Retina (tissue), 1 donor: ENCODE measurements at places on chromosomes 6 and 20.

- peak; percentile 41 for DNase-seq
Observed at GRCh38 chr6:85920782-85921181, 278.1 kb upstream of the SYNCRIP start.

DNA sequence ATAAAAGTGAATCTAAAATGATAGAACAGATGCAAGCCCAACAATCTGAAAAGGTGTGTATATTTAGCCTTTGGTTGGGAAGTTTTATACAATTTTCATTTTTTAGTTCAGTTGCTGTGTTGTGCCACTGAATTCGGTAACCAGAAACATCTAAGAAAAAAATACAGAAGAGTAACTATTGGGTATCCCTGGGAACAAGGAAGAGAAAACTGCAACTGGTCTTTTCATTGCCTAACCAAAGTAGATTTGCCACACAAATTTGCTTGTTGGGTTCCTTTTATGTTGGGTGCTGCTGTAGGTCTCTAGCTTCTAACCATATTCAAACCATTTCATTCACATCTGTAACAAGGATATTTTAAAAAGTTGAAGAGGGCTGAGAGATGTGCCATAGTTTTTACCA, 2.8 kb upstream of the TMEM30A start:
- DNase-seq = no peak

DNA sequence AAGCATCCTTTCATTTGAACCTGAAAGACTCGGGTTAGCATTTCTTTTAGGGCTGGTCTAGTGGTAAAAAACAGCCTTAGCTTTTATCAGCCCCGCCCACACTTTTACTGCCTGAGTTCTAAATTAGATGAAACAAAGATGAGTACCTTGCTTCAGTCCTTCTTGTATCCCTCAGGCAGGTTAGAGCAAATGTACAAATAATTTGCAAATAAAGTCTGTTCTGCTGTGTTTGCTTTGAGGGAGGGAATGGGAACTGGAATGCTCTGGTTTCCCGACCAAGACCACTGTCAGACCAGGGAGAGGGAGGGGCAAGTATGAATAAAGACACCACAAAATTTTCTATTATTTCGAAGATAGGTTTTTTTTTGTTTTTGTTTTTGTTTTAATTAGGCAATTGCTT, 85.5 kb upstream of the FLRT3 start:
- DNase-seq = no peak

DNA sequence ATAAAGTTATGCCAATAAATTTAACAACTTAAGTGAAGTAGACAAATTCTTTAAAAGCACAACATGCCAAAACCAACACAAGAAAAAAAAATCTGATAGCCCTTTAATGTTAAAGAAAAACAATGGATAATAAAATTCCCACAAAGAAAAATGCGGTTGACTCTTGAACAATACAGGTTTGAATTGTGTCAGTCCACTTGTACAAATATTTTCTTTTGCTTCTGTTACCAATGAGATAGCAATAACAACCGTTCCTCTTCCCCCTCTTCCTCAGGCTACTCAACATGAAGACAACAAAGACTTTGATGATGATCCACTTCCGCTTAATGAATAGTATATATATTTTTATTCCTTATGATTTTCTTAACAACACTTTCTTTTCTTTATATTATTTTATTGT, 283.9 kb upstream of the MAN1A1 start:
- DNase-seq = no peak

GRCh38 chr6:76057469-76057868, 15.0 kb downstream of the IMPG1 start:
- DNase-seq = no peak

DNA sequence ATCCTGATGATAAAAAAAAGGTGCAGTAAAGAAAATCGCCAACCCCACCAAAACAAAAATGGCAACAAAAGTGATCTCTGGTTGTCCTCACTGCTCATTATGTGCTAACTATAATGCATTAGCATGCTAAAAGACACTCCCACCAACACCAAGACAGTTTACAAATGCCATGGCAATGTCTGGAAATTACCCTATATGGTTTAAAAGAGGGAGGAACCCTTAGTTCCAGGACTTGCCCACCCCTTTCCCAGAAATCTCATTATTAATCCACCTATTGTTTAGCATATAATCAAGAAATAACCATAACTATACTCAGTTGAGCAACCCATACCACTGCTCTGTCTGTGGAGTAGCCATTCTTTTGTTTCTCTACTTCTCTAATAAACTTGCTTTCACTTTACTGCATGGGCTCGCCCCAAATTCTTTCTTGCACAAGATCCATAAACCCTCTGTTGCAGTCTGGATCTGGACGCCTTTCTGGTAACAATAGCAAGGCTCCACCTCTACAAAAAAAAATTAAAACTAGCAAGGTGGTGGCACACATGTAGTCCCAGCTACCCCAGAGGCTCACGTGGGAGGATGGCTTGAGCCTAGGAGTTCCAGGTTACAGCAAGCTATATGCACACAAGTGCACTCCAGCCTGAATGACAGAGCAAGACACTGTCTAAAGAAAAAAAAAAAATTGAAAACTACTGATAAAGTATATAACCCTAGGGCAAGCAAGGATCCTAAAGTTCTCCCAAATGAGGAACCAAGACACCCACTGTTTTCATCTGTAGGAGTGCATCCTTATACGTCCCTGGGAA, 278.8 kb upstream of the JARID2 start:
- DNase-seq = no peak

DNA sequence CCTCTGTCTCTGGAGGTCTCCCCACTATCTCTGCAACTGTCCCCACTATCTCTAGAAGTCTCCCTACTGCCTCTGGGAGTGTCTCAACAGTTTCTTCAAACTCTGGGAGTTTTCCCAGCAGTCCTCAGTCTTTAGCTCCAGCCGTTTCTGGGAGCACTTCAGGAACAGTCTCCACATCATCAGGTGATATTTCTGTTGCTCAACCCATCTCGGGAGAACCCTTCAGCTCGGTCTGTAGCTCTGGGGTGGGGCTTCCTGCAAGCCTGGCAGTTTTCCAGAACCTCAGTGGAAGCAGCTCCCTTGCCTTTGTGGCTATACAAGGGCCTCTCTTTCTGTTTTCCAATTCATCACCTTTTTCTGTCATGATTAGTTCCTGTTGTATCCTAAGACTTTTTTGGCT, 3.0 kb upstream of the SFTA2 start:
- no peak for DNase-seq

- DNase-seq = no peak
Observed at GRCh38 chr20:34108616-34109174, 3.3 kb downstream of the EIF2S2 start.

GRCh38 chr6:168596344-168596743, 155.4 kb downstream of the SMOC2 start:
- no peak for DNase-seq

DNA sequence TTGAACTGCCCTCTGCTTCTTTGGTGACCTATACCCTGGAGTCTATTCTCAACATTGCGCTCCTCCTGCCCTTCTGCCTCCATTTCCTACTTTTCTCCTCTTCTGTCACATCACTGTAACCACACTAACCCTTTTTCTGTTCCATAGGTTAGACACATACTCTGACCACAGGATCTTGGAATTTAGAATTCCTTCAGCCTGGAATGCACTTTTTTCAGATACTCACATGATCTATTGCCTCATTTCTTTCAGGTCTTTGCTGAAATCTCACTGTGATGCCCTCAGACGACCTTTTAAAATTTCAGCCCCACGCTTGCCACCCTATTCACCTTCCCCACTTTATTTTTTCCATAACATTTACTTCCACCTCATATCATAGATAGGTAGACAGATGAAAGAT, 5.1 kb downstream of the VNN1 start:
- DNase-seq = no peak

GRCh38 chr6:156348424-156348823, 428.8 kb upstream of the ARID1B start:
- DNase-seq = peak; percentile 65

GRCh38 chr20:45073221-45073620, 27.7 kb downstream of the KCNS1 start:
- no peak for DNase-seq

DNA sequence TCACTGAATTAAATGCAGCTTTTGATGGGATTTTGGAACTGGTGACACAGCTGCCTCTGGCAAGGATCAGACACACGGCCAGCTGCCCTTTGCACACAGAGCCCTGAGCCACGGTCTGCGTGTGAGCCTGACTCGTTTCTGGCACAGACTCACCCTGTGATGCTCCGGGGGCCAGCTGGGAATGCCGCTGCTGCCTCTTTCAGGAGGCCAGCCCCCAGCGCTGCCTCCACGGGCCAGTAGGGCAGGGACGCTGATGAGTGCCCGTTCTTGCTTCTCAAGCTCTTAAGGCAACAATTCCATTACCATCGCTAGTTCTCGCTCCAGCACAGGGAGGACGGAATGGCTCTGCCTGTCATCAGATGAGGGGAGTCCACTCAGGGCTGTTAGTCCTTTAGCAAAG, 61.6 kb downstream of the IRF4 start:
- peak; percentile 40 for DNase-seq

GRCh38 chr6:151911401-151911800, 103.9 kb downstream of the ESR1 start:
- no peak for DNase-seq

DNA sequence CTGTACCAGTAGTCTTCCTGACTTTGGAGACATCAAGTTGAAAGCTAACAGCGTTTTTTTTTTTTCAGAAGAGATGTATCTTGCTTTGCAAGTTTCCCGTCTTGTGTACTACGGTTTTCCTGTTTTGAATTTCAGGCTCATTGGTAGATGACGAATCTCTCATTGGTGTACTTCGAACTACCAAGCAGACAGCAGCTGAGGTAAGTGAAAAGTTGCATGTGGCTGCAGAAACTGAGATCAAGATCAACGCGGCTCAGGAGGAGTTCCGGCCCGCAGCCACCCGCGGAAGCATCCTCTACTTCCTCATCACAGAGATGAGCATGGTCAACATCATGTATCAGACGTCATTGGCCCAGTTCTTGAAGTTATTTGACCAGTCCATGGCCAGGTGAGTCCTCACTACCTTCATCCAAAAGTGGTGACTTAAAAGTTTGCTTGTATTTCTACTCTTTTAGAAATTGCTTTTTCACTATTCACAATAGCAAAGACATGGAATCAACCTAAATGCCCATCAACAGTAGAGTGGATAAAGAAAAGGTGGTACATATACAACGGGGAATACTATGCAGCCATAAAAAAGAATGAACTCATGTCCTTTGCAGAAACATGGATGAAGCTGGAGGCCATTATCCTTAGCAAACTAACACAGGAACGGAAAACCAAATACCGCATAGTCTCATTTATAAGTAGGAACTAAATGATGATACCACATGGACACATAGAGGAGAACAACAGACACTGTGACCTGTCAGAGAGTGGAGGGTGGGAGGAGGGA, 110.6 kb upstream of the GLP1R start:
- DNase-seq = no peak

GRCh38 chr6:89386917-89387491, 25.1 kb downstream of the RRAGD start:
- DNase-seq = no peak

GRCh38 chr6:167541544-167541943, 216.7 kb downstream of the TTLL2 start:
- no peak for DNase-seq

GRCh38 chr20:31803552-31804291, 15.4 kb upstream of the MYLK2 start:
- DNase-seq = no peak

GRCh38 chr20:36974660-36975059, 23.2 kb upstream of the SAMHD1 start:
- no peak for DNase-seq

GRCh38 chr6:135418040-135418760, 79.3 kb downstream of the AHI1 start:
- DNase-seq = no peak

- DNase-seq = no peak
Observed at GRCh38 chr6:7589221-7589620, 777 bp upstream of the SNRNP48 start.

GRCh38 chr6:4405621-4406212, 270.3 kb upstream of the ECI2 start:
- DNase-seq = no peak

GRCh38 chr6:14981960-14982359, 263.9 kb upstream of the JARID2 start:
- DNase-seq = no peak

DNA sequence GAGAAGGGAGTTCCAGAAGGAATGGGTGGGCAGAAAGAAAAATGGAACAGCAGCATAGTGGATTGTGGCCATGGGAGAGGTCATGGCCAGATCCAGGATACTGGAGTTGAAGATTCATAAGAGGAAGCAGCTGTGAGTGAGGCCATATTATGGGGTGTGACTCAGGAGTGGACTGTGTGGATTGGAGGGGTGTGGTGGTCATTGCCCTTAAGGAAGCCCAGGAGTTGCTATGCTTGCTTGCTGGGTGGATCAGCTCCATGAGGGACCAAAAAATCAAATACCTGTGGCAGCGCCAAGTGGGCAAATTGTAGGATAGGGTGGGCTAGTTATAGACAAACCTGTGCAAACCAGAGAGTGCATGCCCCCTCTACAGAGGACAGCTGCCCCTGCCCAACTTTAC, 18.3 kb downstream of the LRRC1 start:
- DNase-seq = no peak

DNA sequence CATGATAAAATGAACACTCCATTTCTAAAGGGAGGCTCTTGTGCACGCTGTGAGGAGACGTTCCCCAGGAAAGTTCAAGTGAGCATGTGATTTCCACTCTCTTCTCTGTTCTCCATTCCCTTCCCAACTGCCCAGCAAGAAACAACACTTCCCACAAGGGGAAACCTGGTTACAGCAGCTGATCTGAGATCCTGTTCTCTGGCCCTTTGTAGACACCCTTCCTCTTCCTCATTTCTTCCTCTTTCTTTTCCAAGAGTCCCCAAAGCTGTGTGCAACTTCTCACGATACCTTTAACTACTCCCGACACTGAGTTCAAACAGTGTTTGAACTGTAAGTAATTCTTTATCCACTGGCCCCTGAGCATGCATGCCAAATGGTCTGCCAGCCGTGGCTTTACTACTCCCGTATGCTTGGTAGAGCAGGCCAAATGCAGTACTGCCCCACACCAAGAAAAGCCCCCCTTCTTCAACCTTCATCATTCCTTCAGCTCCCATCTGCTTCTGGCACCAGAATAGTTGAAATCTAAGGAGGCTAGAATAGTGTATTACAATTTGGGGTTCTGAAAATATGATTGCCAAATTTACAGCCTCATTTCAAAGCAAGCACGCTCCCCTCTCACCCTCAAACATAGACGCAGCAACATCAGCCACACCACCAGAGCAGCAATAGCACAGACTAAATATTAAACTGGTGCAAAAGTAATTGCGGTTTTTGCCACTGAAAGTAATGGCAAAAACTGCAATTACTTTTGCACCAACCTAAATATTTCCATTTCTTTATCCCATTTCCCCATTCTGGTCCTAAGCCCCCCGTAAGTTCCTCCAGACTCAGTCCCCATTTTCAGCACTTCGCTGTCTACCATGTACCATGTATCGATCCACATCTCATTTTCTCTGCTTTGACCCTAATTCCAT, 4.3 kb downstream of the HLA-DMB start:
- no peak for DNase-seq

DNA sequence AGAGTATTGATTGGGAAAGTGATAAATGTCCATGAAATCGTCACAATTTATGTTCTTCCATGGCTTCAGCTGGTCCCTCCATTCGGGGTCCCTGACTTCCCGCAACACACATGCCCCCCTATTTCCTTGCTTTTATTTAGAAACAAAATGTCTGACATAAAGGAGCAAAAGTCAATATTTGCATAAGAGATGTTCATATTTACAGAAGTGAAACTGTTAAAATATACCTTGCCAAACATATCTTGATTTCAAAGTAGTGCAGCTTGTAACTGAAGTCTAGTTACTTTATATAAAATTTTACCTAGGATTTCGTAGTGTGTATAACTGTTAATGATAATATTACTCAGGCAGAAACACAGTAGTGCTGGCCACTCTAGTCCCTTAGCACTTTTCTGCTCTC, 548.9 kb upstream of the ADGRB3 start:
- no peak for DNase-seq

GRCh38 chr6:154511791-154512190, 1.3 kb upstream of the CNKSR3 start:
- no peak for DNase-seq
